Suprapubic skin (tissue), 4 donors: ENCODE measurements at places on chromosomes 2 and 18. TPM values are rescaled to one million over a fixed set of nuclear protein-coding genes. Genes with fewer than 3 reads are reported as not detected.

Gene ALPG
- total RNA-seq, result not detected

DNA sequence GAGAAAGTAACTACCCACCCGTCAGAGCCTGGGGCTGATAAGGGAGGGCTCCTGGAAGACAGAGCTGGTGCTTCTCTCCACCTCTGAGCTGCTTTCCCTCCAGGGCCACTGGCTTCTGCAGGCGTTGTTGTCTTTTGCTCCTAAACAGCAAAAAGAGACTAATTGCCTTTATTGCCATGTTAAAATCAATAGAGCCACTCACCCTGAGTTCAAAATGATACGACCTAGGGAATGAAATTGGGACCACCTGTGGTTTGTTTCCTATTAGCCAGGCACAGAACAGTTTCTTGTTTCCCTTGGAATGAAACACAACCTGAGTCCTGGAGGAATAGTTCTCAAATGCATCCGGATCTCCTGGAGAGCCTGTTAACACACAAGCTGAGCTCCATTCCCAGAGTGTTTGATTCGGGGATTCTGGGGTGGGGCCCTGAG, 45.8 kb downstream of the TCF7L1 start:
- no peaks in the 10 kb centered on the region for H3K36me3 ChIP-seq
- no peak overlapping the region for H3K27ac ChIP-seq
- no peak for DNase-seq
- H3K27me3 ChIP-seq, result no peaks in the 10 kb centered on the region
- no peak overlapping the region for H3K4me3 ChIP-seq

DNA sequence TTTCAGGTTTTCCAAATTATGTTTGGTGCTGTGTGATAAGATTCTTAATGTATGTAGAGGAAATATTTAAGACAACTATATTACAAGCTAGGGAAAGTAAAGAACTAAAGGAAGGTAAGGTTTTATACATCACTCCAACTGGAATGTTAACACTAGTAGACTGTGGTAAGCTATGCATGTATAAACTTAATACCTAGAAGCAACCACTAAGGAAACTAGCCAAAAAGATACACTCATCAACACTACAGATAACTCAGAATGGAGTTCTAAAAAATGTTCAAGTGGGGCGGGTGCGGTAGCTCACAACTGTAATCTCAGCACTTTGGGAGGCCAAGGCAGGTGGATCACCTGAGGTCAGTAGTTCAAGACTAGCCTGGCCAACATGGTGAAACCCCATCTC, 37.8 kb upstream of the MALL start:
- peaks cover 13% of the 10 kb centered on the region for H3K4me1 ChIP-seq
- no peak overlapping the region for H3K4me3 ChIP-seq
- no peak for DNase-seq

GRCh38 chr2:9169349-9170107, 37.1 kb upstream of the ASAP2 start:
- DNase-seq, result no peak
- no peak overlapping the region for H3K4me3 ChIP-seq
- no peak overlapping the region for H3K27ac ChIP-seq
- H3K4me1 ChIP-seq, result peaks cover 33% of the 10 kb centered on the region

Gene ADCYAP1
- not detected for total RNA-seq

DNA sequence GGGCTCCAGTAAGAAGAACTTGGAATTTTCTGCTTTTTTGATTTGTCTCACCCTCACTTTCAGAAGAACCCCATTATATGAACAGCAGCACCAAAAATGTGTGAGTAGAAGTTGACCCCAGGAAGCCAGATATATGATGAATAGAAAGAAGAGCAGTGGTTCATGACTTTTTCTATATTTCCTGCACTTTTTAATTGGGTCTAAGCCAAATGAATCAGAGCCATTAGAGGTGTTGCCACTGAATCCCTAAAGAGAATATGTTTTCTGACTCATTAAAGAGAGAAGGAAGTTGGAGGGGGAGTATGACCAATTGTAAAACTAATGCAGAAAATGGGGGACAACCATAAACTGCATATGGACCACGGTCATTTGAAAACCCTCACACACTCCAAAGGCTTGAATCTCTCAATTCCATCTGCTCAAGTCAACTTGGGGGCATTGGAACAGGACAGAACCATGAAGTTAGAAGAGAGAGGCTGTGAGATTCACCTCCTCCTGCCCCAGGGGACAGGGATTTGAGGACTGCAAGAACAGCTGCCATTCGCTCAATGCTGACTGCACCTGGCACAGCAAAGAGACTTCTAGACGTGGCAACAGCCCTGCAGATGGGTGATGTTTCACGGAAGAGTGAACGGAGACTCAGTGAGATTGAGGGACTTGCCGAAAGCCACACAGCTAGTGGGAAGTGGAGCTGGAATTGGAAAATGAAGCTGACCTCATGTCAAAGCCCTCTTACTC, 3.0 kb downstream of the DAPL1 start:
- peaks cover 44% of the 10 kb centered on the region for H3K4me1 ChIP-seq
- H3K27ac ChIP-seq, result no peak overlapping the region
- H3K36me3 ChIP-seq, result no peaks in the 10 kb centered on the region
- no peak overlapping the region for H3K4me3 ChIP-seq

Gene EMILIN1
- 13.8 TPM for total RNA-seq

GRCh38 chr2:233321166-233321565, 13.6 kb downstream of the SAG start:
- H3K27ac ChIP-seq, result no peak overlapping the region
- H3K27me3 ChIP-seq, result peaks cover 16% of the 10 kb centered on the region
- H3K36me3 ChIP-seq, result no peaks in the 10 kb centered on the region
- H3K4me3 ChIP-seq, result no peak overlapping the region

Gene DCDC2C
- total RNA-seq, result not detected

- peaks cover 33% of the 10 kb centered on the region for H3K36me3 ChIP-seq
- no peaks in the 10 kb centered on the region for H3K27me3 ChIP-seq
- H3K4me1 ChIP-seq, result no peaks in the 10 kb centered on the region
- no peak overlapping the region for H3K27ac ChIP-seq
These were observed 179.5 kb downstream of the PHLPP1 start for GRCh38 chr18:62894681-62895390.

Gene PROKR1
- total RNA-seq, result 0.13 TPM

DNA sequence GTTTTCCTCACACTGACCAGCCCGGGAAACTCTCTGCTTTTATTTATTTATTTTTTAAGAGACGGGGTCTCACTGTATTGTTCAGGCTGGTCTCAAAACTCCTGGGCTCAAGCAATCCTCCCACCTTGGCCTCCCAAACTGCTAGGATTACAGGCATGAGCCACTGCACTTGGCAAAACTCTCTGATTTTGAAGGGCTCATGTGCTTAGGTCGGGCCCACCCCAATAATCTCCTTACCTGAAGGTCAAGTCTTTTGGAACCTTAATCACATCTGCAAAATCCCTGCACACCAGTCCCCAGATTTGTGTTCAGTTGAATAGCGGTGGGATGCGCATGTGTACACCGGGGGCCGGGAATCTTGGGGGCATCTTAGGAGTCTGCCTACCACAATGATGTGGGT, 7.7 kb upstream of the ECEL1 start:
- H3K4me1 ChIP-seq, result no peaks in the 10 kb centered on the region
- no peak overlapping the region for H3K4me3 ChIP-seq
- DNase-seq, result no peak
- H3K27ac ChIP-seq, result no peak overlapping the region
- peaks cover 17% of the 10 kb centered on the region for H3K27me3 ChIP-seq

DNA sequence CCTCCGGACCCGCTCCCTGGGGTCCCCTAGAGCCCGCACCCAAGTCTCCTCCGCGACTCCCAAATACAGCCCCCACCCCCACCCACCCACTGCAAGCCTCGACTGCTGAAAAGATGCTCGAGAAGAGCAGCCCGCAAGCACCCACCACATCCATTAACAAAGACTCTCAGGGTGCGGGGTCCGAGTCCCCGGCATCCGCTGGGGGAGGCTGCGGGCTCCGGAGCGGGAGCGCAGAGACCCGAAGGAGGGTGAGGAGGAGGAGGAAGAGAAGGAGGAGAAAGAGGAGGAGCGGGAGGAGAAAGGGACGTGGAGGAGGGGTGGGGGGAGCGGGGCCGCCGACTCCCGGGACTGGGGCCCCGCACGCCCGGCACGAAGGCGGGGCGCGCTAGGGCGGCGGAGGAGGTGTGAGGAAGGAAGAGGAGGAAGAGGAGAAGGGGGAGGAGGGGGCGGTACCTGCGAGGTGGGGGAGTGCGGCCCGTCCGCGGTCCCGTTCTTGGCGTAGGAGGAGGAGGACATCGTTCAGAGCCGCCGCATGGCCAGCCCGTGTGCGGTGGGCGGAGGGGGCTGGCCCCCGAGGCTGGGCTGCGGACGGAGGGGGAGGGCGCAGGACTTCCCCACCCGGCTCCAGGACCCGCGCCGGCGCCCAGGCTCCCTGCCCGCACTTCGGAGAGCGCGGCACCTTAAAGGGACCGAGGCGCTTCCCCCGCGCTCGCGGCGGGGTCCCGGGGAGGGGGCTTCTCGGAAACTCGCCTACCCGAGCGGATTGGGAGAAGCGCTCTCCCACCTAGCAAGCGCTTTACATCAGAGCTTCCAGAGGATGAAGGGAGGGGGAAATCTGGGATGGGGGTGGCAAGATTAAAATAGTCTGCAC, at the start of gene CACNB4:
Gene CACNB4, minus strand, starts transcription at position 549 of the 871 bp plus-strand sequence.
- no peaks in the 10 kb centered on the region for H3K36me3 ChIP-seq
- peak within 1 kb of the TSS; percentile 62 for H3K27ac ChIP-seq
- H3K4me3 ChIP-seq, result peak within 1 kb of the TSS; percentile 66
- peaks cover 31% of the 10 kb centered on the region for H3K4me1 ChIP-seq
- no peak for DNase-seq

DNA sequence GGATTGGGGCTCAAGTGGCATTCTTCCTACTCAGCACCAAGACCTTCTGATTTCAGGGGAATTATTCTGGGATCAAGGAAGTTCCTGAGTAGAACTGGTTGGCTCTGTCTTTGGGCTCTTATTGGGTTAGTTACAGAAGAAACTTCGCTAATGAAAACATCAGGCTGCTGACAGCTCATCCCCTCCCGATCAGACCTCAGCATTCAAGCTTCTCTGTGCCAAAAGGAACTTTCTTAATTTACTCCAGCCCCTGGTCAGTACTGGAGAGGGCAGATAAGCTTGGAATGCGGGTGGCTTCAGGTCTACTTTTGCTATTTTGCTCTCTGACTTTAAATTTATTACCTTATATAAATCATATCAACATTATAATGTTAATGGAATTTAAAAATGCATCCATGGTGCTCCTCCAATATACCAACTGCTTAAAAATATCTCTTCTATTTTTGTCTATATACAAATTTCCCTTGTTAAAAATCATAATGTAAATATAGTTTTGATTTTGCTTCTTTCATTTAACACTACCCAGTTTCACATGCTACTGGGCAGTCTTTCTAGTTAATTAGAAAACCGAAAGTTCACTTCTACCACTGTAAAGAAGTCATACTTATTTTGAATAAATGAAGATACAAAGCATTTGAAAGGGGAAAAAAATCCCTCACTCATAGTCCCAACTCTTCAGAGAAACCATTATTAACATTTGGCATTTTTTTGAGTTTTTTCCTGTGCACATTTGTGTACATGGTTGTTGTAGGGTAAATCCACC, 34.4 kb downstream of the PCARE start:
- DNase-seq, result no peak
- H3K36me3 ChIP-seq, result no peaks in the 10 kb centered on the region
- H3K4me3 ChIP-seq, result no peak overlapping the region
- H3K27me3 ChIP-seq, result no peaks in the 10 kb centered on the region
- H3K4me1 ChIP-seq, result peaks cover 11% of the 10 kb centered on the region
- no peak overlapping the region for H3K27ac ChIP-seq

Gene ELP2
- 80.6 TPM for total RNA-seq

DNA sequence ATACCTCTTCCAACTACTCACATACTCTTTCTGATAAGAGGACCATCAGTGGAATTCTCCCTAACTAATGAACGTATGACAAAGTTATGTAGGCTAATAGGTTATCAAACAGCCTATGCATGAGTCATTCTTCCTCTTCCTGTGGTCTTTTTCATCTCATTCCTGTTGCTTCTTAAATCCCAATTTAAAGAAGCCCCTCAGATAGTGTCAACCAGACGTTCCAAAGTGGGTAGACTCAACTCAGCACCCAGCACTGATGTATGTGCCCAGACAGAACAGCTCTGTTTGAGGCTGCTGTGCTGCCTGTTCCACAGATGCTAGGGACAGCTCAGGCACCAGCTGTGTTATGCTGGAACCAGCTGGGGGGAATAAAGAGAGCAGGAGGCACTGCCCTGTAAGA, 52.6 kb downstream of the CXCR4 start:
- H3K4me1 ChIP-seq, result no peaks in the 10 kb centered on the region
- DNase-seq, result no peak
- no peaks in the 10 kb centered on the region for H3K36me3 ChIP-seq
- H3K27ac ChIP-seq, result no peak overlapping the region
- H3K27me3 ChIP-seq, result no peaks in the 10 kb centered on the region

DNA sequence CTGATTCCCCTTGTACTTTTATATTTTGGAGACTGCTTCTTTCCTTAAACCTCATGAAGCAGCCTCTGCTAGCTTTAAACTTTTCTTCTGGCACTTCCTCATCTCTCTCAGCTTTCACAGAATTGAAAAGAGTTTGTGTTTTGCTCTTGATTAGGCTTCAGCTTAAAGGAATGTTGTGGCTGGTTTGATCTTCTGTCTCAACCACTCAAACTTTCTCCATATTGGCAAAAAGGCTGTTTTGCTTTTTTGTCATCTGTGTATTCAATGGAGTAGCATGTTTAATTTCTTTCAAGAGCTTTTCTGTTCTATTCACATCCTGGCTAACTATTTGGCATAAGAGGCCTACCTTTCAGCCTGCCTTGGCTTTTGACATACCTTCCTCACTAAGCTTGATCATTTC, 36.3 kb upstream of the MSTN start:
- no peak overlapping the region for H3K27ac ChIP-seq
- no peaks in the 10 kb centered on the region for H3K36me3 ChIP-seq
- H3K4me3 ChIP-seq, result no peak overlapping the region
- H3K27me3 ChIP-seq, result no peaks in the 10 kb centered on the region
- H3K4me1 ChIP-seq, result no peaks in the 10 kb centered on the region

- no peak overlapping the region for H3K4me3 ChIP-seq
- H3K27me3 ChIP-seq, result no peaks in the 10 kb centered on the region
- H3K36me3 ChIP-seq, result no peaks in the 10 kb centered on the region
- peaks cover 8% of the 10 kb centered on the region for H3K4me1 ChIP-seq
- no peak for DNase-seq
These were observed 71.3 kb upstream of the TCF7L1 start for GRCh38 chr2:85061896-85062295.

DNA sequence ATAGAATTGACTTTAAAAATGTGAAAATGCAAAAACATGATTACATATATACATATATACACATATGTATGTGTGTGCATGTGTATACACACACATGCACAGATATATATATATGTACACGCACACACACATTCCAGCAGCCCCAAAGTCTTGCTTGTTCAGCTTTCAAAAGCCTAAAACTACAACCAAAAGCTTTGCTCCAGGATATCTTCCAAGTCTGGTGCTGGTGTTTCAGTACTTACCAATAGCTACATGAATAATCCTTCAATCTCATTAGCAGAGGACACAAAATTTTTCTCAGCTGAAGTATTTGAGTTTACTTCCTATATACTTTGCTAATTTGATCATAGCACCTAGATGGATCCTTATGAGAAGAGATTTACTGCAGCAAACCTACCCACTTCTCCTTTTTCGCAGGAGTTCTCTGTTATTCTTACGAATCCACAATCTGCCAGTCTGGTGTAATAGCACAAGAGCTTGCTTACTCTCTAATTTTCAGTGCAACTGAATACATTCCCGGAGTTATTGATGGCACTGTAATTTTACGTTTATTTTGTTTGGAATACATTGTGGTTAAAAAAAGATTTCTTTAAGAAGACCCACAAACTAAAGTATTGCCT, 553.3 kb downstream of the ARHGAP15 start:
- no peak overlapping the region for H3K27ac ChIP-seq
- no peaks in the 10 kb centered on the region for H3K36me3 ChIP-seq
- H3K4me3 ChIP-seq, result no peak overlapping the region
- no peaks in the 10 kb centered on the region for H3K4me1 ChIP-seq

- no peak overlapping the region for H3K4me3 ChIP-seq
- H3K4me1 ChIP-seq, result peaks cover 21% of the 10 kb centered on the region
- no peak overlapping the region for H3K27ac ChIP-seq
- no peaks in the 10 kb centered on the region for H3K27me3 ChIP-seq
- H3K36me3 ChIP-seq, result no peaks in the 10 kb centered on the region
These were observed 21.0 kb downstream of the AGAP1 start for GRCh38 chr2:235514627-235515363.
